ENCODE measurements at places on chromosomes 11 and 22.

- no peak for DNase-seq
Measured at GRCh38 chr11:86219311-86220193, 25.0 kb upstream of the EED start.

DNA sequence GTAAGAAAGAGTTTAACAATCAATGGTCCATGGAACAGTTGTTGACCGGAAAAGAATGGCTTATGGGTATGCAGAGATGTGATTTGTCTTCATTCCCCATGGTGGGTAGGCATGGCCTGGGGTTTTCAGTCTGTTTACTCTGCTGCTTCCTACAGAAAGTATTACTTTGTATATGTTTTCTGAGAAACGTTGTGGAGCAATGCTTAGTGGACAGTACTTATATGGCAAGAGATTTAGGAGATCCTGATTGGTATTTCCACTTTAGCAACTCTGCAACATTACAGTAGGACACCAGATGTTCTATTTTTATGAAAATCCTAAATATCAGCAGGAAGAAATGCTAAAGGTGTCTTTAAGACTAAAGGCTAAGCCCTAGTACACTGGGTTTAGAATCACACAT is 309.1 kb downstream of the AASDHPPT start:
- DNase-seq, result no peak

GRCh38 chr11:119860561-119861094 is 131.6 kb upstream of the NECTIN1 start:
- no peak for DNase-seq

DNA sequence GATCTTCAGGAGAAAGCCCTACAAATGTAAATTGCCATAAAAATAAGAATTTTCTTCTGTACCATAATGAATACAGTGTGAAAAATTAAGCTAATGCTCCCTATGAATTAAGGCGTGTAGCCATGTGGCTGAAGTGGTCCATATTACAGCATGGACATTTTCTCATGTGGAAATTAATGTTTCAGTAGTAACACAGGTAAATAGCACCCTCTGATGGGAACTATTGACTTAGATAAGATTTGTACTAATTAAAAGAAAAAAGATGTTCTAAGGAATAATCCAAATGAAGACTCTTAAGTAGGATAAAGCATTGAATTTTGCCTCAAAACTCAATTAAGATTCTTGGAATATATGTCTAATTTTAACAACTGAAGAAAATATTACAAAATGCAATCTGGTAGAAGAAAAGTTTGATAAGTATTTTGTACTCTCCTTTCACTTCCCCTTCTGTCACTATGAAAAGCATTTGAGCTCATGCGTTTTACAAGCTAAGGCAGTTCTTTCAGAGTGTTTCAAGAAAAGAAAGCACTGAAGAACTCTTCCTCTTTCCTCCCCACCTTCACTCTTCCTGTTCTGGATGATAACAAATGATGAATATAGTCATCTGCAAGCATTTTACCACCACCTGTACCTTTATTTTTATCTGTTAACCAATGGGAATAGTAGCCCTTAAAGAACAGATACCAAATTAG is 9.9 kb upstream of the OR8D2 start:
- DNase-seq, result no peak

DNA sequence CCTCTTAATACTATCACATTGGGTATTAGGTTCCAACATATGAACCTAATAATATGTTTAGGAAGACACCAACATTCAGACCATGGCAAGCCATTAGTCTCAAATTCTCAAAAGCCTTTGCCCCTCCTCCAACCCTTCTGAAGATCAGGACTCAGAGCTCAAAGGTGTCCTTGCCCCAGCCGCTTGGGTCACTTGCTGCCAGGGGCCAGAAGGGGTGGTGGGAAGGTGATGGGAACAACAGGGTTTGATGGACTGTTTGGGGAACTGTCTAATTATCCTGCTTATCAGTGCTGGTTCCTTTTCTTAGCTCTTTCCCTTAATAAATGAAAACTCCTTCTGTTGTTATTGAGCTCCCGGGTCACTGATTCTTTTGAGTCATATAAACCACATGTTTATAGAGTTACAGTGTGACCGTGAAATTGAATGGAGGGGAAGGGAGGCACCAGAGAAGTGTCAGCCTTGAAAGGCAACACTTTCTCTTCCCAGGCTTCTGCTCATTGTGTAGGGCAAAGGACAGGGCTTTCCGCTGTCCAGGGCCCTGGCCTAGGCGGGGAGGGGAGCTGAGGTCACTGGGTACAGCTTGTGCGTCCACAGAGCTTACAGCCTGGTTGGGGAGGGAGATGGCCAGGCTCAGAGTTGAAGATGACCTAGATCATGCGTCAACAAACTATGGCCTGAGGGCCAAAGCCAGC is 105.1 kb downstream of the FBXO7 start:
- no peak for DNase-seq

DNA sequence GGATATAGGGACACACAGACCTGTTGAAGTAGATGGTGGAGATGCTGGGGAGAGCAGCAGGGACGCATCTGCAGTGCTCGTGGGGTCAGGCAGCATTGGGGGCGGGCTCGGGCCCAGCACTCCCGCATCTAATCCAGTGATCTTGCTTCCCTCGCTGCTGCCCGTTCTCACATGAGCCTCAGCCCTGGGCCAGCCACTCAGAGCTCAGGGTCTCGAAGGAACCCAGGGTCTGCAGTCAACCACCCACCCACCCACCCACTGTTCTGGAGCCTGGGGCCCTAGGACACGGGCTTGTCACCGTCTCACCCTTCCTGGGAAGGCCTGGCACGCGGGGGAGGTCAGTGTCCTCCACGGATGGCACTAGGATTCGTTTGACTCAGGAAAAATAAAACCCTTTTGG is 406.0 kb downstream of the TBC1D22A start:
- DNase-seq, result no peak

DNA sequence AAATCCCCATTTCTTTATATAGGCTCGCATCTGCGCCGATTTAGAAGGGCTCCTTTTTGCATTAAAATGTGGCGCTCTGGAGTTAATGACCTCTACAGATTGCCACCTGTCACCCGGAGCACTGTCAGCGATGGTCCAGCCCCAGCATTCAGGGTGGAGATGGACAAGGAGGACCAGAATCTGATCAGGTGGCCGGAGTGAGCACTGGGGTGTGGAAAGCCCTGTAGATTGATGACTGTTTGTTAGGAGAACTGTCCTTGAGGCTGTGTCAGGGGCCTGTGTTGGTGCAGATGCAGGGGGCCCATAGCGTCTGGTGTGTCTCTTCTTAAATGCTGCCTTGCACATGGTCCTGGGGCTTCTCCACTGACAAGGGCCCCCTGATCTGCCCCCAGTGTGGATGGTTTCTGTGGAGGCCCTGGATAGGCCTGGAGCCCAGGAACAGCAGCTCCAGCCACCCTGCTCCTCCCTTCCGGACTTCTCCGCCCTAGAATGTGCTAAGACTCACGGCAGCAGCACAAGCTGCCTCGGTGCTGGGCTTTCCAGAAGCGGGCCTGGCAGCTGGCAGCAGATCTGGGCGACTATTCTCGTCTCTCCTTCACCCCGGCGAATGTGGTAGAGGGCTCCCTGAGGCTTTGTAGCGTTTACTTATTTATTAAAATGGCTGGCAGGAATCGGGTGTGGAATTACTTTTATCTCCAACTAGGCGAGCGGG is 1333.3 kb downstream of the BRD1 start:
- no peak for DNase-seq

All from HS-5 (cell line).